Right lung (tissue), 10 donors: ENCODE measurements at places on chromosomes 6 and 20. TPM values are rescaled to one million over a fixed set of nuclear protein-coding genes. Genes with fewer than 3 reads are reported as not detected.

GRCh38 chr20:38878866-38879265, 47.4 kb upstream of the FAM83D start:
- DNase-seq, result no peak

GRCh38 chr6:15505463-15505918, 157.3 kb downstream of the DTNBP1 start:
- no peak for DNase-seq

- DNase-seq, result peak; percentile 64
Observed at GRCh38 chr20:9093218-9093957, 24.5 kb downstream of the PLCB4 start.

DNA sequence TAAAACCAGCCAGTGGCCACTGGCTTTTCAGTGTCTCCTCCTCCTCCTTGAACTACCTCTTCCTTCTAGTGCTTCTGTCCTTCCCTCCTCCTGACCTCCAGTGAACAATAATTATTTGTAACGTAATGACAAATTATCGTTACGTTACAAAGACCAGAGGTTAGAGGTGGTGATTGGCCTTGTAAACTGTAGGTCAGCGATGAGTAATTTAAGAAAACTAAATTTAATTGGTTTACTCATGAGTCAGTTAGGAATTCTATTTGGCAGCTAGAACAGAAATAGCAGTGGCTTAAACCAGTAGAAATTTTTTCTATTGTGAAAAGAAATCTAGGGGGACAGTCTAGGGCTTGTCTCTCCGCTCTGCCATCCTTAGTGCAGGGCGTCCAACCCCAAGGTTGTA, 38.8 kb downstream of the PPARD start:
- DNase-seq, result no peak

DNA sequence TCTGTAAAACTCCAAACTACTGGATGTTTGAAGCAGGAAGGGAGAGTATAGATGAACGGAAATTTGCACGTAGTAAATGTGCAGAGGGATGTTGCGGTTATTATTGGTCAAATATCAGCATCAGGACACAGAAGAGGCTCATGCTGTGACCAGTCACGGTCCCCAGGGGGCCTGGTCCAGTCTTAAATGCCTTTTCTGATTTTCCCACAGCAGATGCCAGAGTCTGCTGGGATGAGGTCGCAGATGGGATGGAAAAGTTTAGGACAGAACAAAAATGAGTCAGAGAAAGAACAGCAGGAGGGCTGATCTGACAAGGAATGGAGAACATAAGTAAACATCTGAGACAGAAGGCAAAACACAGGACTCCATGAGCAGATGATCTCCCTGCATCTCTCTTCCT, 11.7 kb upstream of the SIRPG start:
- DNase-seq, result no peak

Gene DACT2
- 41.5 TPM for polyA plus RNA-seq

Gene C20orf144
- polyA plus RNA-seq, result 0.32 TPM

Gene CST3
- polyA plus RNA-seq, result 145 TPM
